ENCODE measurements at places on chromosomes 11 and 22. TPM values are rescaled to one million over a fixed set of nuclear protein-coding genes. Genes with fewer than 3 reads are reported as not detected.

The TLCD5 gene
- 0.10 TPM for total RNA-seq

The WNT11 gene
- 0.57 TPM for total RNA-seq

The A4GALT gene
- total RNA-seq, result not detected

The MS4A12 gene
- total RNA-seq, result not detected
